ENCODE measurements at places on chromosomes 6 and 20.
A peak's percentile ranks its signal among the peaks of the same experiment; 100 is the strongest.

- no peak for DNase-seq
These were observed 8.7 kb downstream of the SNX21 start for GRCh38 chr20:45842169-45842812.

GRCh38 chr6:29679962-29680361 lies 990 bp downstream of the ZFP57 start:
- DNase-seq, result no peak

GRCh38 chr20:34941226-34941625 lies 14.4 kb downstream of the GSS start:
- no peak for DNase-seq

DNA sequence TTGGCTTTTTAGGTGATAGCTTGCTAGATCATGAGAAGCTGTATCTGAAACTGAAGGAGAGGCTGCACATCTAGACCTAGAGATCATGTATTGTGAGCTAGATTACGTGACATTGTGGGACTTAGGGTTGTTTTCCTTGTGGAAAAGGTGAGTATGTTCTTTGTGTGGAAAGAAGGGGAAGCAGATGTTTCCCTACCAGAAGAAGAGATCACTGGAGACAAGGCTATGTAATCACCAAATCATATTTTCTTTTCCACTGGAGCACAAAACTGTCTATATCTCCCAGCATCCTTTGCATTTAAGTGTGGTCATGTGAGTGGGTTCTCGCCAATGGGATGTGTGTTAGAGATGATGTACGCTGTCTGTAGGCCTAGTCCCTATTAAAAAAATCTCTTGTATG lies 7.0 kb upstream of the EPB41L2 start:
- no peak for DNase-seq

DNA sequence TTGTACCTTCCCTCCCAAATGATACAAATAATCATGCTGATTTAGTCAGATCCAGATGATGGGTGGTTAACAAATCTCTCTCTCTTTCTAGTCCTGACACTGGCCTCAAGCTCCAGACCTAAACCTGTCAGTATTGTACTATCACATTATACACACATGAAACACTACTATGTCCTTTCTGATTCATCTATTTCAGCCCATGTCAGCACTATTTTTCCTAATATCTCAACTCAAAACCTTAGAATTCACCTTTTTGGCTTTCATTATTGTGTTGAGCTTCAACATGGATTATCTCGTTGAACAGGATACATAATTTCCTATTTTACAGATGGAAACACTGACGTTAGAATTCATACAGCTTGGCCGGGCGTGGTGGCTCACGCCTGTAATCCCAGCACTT lies 3.5 kb downstream of the PIGU start:
- DNase-seq, result no peak

DNA sequence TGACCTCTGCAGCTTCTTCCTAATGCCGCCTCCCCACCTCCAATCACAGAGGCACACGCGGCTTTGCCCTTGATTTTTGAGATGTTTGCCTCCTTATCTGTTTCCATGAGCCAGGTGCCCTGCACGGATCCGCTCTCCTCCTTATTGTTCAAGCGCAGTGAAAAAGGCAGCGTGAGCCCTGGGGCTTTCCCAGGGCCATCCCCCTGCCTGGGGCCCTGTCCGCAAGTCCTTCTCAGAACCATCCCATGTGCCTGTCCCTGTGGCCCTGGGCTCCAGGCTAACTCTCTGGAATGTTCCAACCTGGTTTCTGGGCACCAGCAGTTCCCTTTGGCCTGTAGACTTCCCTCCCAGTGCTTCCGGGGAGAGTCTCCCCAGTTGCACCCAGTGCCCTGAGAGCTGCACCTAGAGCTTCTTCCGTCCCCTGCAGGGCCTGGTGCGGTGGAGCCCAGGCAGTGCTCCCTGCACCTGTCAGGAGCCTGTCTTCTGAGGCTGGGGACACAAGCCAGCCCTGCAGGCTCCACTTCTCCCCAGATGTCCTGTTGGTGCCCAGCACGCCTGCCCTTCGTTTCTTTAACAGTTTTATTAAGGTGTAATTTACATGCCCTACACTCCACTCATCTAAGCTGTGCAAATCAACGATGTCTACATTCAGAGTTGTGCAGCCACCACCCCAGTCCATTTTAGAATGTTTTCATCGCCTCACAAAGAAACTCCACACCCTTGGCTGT lies 330.3 kb downstream of the CDH4 start:
- DNase-seq, result no peak

DNA sequence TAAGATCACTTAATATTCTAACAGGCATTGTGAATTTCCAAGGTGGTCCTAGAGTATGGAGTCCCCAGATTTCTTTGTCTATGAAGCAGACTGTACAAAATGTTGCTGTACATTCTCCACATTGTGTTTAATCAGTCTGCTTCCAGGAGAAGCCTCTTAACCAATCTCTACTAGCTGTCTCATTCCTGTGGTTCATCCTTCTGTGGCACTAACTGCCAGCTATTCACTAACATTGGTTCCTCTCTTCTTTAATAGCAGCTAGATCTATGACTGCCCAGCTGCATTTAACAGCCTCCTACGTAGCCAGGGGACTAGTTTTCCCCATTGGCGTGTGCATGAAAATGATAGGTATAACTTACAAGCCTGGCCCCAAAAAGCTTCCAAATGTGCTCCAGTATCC lies 395.4 kb downstream of the SAMD5 start:
- no peak for DNase-seq

GRCh38 chr6:144298194-144298593 lies 13.1 kb downstream of the UTRN start:
- DNase-seq, result no peak

DNA sequence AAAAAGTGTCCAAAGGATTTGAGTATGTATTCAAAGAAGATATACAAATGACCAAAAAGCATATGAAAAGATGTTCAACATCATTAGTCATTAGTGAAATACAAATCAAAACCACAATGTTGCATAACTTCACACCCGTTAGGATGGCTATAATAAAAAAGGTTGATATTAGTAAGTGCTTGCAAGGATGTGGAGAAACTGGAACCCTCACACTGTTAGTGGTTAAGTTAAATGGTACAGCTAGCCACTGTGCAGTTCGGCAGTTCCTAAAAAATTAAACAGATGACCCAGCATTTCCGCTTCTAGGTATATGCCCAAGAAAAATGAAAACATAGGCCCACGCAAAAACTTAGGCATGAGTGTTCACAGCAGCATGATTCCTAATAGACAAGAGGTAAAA lies 38.6 kb downstream of the IBTK start:
- DNase-seq, result no peak

DNA sequence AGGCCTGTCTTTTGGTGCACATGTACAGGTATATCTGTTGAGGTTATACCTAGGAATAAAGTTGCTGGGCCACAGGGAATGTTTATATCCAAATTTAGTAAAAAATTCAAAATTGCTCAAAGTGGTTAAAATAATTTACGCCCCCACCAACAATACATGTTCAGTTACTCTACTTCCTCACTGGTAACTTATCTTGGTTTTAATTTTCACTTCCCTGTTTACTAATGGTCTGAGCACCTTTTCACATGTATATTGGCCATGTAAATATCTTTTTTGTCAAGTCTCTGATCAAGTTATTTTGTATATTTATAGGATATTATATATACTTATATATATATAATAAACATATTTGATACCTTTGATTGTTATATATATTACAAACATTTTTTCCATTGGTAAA lies 9.7 kb downstream of the PDE7B start:
- DNase-seq, result no peak

- DNase-seq, result peak; percentile 55
These were observed 78.7 kb upstream of the PHACTR3 start for GRCh38 chr20:59525500-59526241.

GRCh38 chr6:68778356-68779020 lies 143.4 kb downstream of the ADGRB3 start:
- DNase-seq, result peak; percentile 71

DNA sequence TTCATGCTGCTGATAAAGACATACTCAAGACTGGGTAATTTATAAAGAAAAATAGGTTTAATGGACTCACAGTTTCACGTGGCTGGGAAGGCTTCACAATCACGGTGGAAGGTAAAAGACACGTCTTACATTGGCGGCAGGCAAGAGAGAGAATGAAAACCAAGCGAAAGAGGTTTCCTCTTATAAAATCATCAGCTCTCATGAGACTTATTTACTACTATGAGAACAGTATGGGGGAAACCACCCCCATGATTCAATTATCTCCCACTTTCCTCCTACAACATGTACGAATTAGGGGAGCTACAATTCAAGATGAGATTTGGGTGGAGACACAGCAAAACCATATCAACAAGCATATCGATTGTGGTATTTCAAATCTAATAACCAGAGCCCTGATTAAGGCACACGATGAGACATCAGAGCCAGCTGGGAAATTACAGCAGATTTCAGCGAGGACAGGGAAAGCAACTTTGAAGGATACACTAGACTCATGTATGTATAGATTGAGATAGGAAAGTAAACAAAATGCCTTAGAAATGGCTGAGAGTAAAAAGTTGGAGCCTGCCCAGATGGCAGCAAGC lies 129.8 kb upstream of the GJE1 start:
- no peak for DNase-seq

DNA sequence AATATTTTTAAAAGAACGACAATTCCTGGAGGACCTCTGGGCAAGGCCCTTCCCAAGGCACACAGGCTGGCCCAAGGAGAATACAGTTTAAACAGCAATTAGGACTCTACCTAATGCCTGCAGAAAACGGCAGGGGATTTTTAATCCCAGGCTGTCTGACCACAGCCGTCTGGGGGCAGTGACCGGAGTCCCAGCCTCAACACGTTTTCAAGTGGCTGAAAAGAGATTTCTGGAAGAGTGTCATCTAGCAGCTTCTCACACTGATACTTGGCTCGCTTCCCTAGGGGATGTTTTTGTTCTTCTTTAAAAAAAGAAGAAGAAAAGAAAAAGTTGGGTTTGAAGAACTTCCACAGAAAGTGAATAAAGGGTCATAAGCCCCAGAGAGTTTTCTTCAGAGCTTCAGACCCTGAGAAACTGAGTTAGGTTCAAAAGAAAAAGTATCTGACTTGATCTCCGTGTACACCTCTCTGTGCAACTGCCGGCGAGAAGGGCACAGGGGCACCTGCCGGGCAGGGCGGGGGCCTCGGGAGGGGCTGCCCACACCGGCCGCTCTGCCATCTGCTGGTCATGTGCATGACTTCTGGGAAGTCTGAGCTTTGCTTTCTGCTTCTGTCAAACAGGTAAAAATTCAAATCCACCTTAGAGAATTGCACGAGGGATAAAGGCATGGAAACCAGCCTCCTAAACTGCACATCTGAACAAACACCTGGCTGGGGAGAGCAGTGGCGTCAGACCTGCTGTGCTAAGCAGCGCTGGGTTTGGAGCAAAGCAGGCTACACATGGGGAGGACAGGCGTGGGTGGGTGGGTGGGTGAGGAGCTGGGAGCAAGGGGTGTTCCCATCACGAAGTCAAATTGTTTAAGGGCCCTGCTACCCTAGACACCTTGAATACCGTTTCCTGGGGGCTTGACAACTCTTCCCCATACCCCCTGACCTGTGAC lies 33.0 kb downstream of the RRBP1 start:
- no peak for DNase-seq

DNA sequence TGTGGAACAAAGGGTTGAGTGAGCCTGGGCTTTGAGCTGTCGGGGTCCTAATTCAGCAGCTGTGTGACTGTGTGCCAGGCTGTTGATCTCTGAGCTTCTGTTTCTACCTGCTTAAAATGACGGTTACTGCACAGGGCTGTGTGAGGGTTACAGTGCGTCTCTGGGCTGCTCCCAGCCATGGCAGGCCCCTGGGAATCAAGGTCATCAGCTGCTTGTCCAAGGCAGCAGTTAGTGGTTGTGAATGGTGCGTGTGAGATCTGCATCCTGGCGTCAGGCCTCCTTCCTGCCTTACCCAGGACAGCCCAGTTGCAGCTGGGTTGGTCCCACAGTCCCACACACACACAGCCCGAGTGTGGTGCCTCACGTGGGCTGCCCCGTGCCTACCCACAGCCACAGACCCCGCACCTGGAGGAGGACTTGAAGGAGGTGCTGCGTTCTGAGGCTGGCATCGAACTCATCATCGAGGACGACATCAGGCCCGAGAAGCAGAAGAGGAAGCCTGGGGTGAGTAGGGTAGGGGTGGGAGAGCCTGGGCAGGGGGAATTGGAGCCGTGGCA lies 15.6 kb downstream of the GTSF1L start:
- DNase-seq, result no peak

DNA sequence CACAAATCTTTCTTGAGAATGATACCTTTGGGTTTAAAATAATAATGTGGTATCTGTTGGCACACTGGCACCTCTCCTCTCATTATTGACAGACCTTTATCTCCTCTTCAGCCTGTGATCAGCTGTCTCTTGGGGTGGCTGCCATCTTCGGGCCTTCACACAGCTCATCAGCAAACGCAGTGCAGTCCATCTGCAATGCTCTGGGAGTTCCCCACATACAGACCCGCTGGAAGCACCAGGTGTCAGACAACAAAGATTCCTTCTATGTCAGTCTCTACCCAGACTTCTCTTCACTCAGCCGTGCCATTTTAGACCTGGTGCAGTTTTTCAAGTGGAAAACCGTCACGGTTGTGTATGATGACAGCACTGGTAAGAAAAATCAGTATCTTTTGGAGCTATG lies 232.8 kb downstream of the GRIK2 start:
- DNase-seq, result no peak

- DNase-seq, result no peak
These were observed 44.9 kb downstream of the GJA10 start for GRCh38 chr6:89939144-89939543.

DNA sequence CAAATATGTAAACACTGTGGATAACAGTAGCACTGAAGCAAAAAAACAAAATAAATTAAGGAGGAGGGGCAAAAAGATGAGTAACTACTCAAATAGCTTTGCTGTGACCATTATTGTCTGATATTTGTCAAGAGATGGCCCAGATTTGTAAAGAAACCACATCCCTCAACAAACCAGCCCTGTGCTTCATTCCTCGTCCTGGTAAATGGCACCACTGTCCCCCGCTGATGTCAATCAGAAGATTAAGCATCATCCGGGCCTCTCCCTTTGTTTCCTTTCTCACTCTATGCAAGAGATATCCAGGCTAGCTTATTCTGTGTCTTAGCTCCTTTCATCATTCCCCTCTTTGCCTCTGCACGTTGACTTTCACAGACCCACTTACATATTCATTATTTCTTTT lies 259.0 kb downstream of the SYNE1 start:
- peak; percentile 77 for DNase-seq

GRCh38 chr6:6784514-6785162 lies 196.1 kb downstream of the LY86 start:
- DNase-seq, result no peak

DNA sequence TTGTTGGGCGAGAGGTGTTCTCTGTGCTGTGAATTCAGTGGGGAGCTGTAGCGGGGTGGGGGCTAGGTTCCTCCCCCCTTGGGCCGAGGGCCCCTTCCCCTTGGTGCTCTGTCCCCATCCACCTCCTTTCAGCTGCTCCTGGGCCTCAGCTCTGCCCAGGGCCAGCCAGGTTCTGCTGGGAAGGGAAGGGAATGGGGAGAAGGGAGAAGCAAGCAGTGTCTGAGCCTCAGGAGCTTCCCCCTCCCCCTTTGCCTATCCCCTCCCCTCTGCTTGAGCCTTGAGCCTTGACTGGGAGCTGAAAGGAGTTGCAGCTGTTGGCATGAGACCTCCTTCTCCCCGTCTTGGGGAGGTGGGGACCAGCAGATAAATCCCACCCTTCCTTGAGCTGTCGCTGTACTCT lies 576 bp upstream of the RRP36 start:
- DNase-seq, result no peak

GRCh38 chr6:149027484-149027883 lies 280.7 kb downstream of the UST start:
- DNase-seq, result no peak
